Astrocyte (in vitro differentiated cells and primary cell): ENCODE measurements at places on chromosomes 3 and 15. TPM values are rescaled to one million over a fixed set of nuclear protein-coding genes. Genes with fewer than 3 reads are reported as not detected.
A peak's percentile ranks its signal among the peaks of the same experiment; 100 is the strongest.

- H3K4me3 ChIP-seq: peak overlapping the region; percentile 57
- H3K27ac ChIP-seq: peak overlapping the region; percentile 34
- peaks cover 4% of the 10 kb centered on the region for H3K4me1 ChIP-seq
- H3K27me3 ChIP-seq: no peaks in the 10 kb centered on the region
- DNase-seq: peak; percentile 53
These were observed 42.7 kb downstream of the EIF2AK4 start for GRCh38 chr15:39976291-39977274.

DNA sequence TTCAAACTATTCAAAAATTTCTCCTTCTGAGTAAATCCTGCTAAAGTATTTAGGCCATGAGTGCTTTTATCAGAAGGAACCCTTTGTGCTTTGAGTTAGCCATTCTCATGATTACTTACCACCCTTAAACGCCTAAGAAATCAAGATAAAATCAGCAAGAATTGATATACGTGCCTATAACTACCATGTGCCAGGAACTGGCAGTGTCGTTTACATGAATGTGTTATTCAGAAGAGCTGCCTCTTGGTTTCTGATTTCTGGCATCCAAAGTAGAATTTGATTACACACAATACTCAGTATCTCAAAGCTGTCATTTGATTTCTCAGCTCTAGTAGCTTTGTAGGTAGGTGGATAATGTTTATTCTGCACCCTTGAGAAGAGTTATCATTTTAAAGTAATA is 351.3 kb upstream of the CCDC54 start:
- H3K36me3 ChIP-seq: no peaks in the 10 kb centered on the region
- no peak overlapping the region for H3K27ac ChIP-seq
- no peak for DNase-seq
- H3K4me3 ChIP-seq: no peak overlapping the region
- no peaks in the 10 kb centered on the region for H3K4me1 ChIP-seq

- no peaks in the 10 kb centered on the region for H3K4me1 ChIP-seq
- DNase-seq: no peak
- no peaks in the 10 kb centered on the region for H3K27me3 ChIP-seq
- H3K27ac ChIP-seq: no peak overlapping the region
- H3K36me3 ChIP-seq: no peaks in the 10 kb centered on the region
- no peak overlapping the region for H3K4me3 ChIP-seq
These were observed 241.8 kb downstream of the ADAMTS17 start for GRCh38 chr15:100099976-100100375.

DNA sequence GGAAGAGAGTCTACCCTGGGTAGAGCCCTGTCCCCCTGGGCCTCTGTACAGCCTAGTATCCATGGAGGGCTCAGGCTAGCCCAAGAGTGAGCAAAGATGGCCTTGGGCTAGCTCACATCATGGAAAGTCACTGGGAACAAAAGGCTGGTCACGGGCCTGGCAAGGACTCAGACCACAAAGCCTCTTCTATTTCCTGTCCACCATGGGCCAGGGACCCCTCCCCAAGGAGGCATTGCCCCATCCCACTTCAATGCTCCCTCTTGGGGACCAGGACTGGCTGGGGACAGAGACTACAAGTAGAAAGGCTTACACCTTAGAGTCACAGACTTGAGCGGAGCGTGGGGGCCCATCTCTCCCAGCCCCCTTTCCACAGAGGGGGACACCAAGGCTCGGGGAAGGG is 16.9 kb downstream of the DUSP7 start:
- no peak overlapping the region for H3K4me3 ChIP-seq
- H3K4me1 ChIP-seq: peaks cover 11% of the 10 kb centered on the region
- no peak for DNase-seq
- no peaks in the 10 kb centered on the region for H3K27me3 ChIP-seq
- no peak overlapping the region for H3K27ac ChIP-seq

- H3K27me3 ChIP-seq: peaks cover 4% of the 10 kb centered on the region
- H3K36me3 ChIP-seq: no peaks in the 10 kb centered on the region
- no peak overlapping the region for H3K27ac ChIP-seq
- no peak for DNase-seq
These were observed 30.7 kb downstream of the FMN1 start for GRCh38 chr15:33163816-33164215.

DNA sequence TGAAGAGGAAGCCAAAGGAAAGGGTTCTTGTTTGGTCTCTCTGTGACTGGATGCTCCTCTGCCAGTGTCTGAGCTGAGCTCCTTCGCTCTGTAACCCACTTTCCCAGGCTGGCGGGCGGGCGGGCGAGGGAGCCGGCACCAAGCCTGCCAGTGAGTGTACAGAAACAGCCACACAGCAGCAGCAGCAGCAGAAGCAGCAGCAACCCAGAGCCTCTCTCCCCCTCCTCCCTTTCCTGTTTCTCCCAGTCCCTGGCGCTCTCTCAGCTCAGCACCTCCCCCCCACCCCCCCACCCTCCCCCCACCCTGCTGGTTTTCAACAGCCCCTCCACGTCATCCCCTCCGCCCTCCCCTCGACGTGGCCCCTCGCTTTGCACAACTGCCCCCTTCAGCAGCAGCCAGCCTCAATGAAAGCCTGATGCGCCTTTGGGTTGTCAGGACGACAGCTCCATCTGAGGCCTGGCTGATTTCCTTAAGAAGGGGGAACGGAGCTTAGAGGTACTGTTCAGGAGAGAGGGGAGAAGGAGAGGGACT is at the start of gene LSAMP:
LSAMP (minus strand) TSS at position 177 of the 531 bp plus-strand sequence.
- DNase-seq: peak; percentile 30
- H3K36me3 ChIP-seq: no peaks in the 10 kb centered on the region
- no peak within 1 kb of the TSS for H3K27ac ChIP-seq
- H3K4me1 ChIP-seq: peaks cover 36% of the 10 kb centered on the region
- H3K4me3 ChIP-seq: peak within 1 kb of the TSS; percentile 64

DNA sequence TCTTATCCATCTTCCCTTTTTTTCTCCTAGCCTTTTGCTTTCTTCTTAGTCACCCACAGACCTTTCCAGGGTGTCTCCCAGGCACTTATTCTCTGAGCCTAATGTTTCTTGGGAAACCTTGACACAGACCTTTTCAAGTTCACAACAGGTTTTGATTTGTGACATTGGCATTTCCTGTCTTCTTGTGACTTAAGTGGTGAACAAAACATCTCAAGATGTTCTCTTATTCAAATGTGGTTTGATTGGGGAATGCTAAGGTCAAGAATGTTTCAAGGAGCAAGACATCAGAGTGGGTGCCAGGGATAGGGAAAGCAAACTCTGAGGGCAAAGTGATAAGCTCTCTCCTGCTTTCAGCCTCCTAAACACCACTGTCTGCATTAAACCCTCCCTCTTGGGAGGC is 68.2 kb upstream of the GSK3B start:
- H3K27ac ChIP-seq: no peak overlapping the region
- H3K27me3 ChIP-seq: no peaks in the 10 kb centered on the region
- H3K4me1 ChIP-seq: peaks cover 4% of the 10 kb centered on the region
- H3K4me3 ChIP-seq: no peak overlapping the region

DNA sequence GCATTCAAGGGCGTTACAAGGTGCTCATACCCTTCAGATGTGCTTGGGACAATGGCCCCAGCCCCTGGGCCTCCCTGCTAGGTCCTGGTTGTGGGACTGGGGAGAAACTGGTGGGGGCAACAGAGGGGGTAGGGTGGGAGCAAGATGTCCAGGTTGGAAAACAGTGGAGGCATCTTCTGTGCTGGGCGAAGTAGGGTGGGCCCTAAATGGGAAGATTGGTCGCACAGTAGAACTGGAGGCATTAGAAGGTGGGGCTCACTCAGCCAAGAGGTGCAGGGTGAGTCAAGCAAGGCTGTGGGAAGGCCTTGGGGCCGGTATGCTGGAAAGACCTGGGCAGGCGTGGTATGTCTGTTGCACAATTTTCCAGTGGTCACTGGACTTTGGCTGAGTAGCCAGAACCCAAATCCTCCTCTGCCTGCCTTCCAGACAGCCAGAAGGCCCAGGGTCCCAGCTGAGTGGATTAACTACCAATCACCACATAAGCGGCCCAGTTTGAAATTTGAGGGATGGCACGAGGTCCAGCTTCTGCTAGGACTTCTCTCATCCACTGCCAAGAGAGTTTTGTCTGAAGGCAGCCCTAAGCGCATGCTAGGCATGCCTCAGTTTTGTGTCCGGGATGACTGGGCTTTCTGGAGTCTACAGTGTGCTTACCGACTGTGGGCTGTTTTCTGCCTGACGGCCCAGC is 74.5 kb downstream of the LSM3 start:
- H3K36me3 ChIP-seq: no peaks in the 10 kb centered on the region
- no peaks in the 10 kb centered on the region for H3K27me3 ChIP-seq
- no peak overlapping the region for H3K27ac ChIP-seq

DNA sequence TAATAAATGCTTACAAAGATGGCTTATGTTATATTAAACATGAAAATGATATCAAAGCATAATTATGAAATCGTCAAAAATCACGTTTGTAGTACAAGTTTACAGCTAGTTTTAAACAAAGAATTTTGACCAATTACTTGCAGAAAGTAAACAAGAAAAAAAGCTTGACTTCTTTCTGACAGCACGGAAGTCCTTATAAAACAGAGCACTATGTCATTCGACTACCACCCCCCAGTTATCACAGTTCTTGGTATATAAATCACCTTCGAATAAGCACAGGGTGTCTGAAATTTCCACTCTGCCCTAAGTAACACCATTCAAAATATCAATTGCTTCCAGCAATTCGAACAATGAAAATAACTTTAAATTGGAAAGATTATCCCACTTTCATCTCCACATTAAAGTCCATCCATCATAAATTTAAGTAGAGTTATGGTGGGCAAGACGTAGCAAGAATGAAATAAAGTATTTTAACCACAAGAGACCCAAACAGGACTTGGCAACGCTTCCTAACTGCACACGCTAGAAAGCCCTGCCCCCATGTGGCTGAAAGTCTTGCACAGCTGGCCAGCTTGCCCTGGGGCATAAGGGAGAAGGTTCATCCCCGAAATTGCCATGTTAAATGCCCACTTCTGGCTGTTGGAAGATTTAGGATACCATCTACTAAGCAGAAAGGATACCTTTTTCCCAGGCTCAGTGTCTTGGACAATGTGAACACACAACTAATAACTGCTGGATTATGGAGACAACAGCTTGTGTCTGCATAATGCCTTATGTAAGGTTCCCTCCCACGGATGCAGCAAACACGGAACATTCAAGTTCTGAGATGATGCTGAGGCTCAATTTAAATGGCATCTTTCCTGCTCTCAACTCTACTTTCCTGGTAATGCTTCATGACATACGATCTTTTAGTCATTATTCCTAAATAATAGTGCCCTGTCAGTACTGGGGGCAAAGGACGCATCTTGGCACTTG is 116.4 kb upstream of the TJP1 start:
- no peaks in the 10 kb centered on the region for H3K36me3 ChIP-seq
- no peak overlapping the region for H3K4me3 ChIP-seq
- peaks cover 26% of the 10 kb centered on the region for H3K4me1 ChIP-seq
- peak overlapping the region; percentile 15 for H3K27ac ChIP-seq

DNA sequence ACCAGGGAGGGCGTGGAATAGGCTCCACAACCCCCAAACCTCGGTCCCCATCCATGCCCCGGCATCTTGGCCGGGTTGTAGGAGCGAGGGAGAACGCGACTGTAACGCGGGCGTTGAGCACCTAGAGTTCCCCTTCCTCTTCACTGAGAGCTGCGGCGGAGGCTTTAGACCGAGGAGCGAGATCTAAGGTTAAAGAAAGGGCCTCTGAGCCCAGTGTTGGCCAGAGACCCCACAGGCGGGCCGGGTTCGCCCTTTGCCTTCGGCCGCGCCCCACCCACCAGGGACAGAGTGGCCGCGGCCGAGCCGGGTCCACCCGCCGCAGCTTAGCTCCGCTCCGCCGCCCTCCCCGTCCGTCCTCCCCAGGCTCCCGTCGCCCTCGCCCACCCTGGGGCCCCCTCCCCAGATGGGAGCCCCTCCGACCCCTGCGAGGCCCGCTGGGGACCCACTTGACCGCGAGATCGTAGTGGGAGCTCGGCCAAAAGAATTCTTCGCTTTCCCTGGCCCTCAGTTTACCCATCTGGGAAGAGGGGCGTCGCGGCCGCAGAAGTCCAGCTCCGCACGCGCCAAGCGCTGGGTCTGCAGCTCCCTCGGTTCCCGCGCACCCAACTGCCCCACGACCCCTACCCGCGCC is 425 bp downstream of the ANPEP start:
- no peaks in the 10 kb centered on the region for H3K36me3 ChIP-seq
- H3K27ac ChIP-seq: no peak overlapping the region
- H3K4me1 ChIP-seq: peaks cover 30% of the 10 kb centered on the region

DNA sequence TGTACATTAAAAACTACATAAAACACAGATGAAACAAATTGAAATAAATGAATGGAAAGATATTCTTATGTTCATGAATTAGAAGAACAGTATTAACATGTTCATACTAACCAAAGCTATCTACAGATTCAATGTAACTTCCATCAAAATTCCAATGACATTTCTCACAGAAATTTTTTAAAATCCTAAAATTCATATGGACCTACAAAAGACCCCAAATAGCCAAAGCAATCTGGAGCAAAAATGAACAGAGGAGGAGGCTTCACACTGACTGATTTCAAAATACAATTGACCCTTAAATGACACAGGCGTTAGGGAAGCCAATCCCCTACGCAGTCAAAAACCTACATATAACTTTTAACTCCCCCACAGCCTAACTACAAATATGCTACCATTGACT is 39.4 kb downstream of the KPNA1 start:
- H3K27ac ChIP-seq: no peak overlapping the region
- no peaks in the 10 kb centered on the region for H3K4me1 ChIP-seq
- no peaks in the 10 kb centered on the region for H3K36me3 ChIP-seq
- no peak for DNase-seq
- H3K4me3 ChIP-seq: no peak overlapping the region

DNA sequence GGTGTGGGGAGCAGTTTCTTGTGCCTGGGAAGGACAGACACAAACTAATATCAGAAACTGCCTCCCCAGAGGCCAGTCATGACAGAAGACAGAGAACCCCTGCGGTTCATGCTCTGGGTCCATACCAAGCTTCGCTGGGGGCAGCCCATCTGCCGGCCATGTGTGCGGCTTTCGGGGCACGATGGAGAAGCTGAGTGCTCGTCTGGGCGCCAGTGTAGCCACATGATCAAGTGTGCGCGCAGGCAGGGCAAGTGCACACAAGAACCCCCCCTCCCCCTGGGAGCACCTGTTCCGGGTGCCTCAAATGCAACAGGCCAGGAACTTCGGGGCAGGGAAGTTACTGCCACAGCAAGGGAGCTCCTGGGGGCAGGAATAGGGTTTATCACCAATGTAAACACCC is 1.8 kb downstream of the ADAMTS17 start:
- peaks cover 2% of the 10 kb centered on the region for H3K27me3 ChIP-seq
- H3K36me3 ChIP-seq: no peaks in the 10 kb centered on the region
- H3K4me1 ChIP-seq: peaks cover 4% of the 10 kb centered on the region
- H3K27ac ChIP-seq: no peak overlapping the region
- DNase-seq: no peak
- no peak overlapping the region for H3K4me3 ChIP-seq

DNA sequence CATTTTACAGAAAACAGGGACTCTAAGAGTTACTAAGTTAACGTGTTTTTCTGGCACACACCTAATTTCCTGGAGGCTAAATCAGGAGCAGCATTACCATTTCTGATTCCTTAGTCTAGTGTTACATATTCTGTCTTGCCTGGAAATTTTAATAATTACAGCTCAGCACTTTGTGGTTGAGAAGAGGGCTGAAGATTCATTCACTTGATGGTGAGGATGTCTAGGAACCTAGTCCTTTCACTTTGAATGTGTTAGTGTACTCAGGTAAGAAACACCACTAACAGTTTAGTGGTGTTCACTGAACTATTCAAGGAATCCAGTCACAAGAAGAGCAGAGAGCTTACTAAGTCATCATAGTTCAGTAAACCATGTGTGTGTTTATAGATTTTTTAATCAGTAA is 102.8 kb downstream of the STT3B start:
- no peak overlapping the region for H3K4me3 ChIP-seq
- no peak overlapping the region for H3K27ac ChIP-seq
- no peak for DNase-seq
- H3K4me1 ChIP-seq: no peaks in the 10 kb centered on the region
- H3K27me3 ChIP-seq: no peaks in the 10 kb centered on the region

Gene SPTSSB
- total RNA-seq: 0.50 TPM in 1 of 2 replicates, not detected in the other

Gene TRPM1
- not detected in 2 replicates for total RNA-seq

Gene CDCP1
- 4.2 and 6.8 TPM in 2 replicates for total RNA-seq

Gene GOLGA8G
- 0.31 TPM in 1 of 2 replicates, not detected in the other for total RNA-seq
